ENCODE measurements at places on chromosomes 16 and 17.

- no peak for DNase-seq
Observed at GRCh38 chr16:86521236-86522197, 11.2 kb downstream of the FOXF1 start.

GRCh38 chr16:28893291-28893690 is 15.0 kb downstream of the ATP2A1 start:
- DNase-seq, result no peak

DNA sequence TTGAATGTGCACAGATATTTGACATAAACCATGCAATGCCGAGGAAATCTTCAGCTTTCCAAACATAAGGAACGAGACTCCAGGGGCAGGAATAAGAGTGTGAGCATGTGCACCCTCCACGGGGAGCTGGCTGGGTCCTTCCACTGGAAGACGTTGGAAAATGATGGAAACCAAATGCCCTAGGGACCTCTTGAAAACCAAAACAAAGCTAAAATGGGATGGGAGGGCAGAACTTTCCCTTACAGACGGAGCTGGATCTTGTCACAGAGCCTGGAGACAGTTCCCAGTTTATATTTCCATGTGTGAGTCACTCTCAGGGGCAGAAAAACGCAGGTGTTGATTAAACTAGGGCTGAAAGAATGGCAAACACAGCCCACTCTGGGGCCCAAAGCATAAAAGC is 34.4 kb upstream of the DNAH17 start:
- no peak for DNase-seq

GRCh38 chr17:68304706-68305105 is 13.4 kb downstream of the ARSG start:
- DNase-seq, result no peak

DNA sequence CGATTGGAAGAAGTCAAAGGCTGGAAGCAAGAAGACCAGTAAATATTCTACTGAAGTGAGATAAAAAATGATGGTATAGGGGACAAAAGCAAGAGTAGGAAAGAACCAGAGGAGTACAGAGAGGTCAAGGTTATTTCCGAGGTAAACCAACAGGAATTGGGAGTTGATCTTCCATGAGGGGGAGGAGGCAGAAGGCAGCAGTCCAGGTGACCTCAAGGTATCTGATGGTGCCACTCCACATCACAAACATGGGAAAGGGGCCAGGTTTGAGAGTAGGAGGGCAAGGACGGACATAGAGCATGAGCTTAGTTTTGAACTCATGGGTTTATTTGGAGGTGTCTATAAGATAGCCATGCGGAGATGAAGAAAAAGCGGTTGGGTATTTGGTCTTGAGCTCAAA is 79.4 kb upstream of the CDYL2 start:
- DNase-seq, result no peak

- DNase-seq, result no peak
Observed at GRCh38 chr16:30927789-30928378, 4.5 kb downstream of the FBXL19 start.

- DNase-seq, result no peak
Observed at GRCh38 chr16:29820730-29821642, 724 bp downstream of the MVP start.

DNA sequence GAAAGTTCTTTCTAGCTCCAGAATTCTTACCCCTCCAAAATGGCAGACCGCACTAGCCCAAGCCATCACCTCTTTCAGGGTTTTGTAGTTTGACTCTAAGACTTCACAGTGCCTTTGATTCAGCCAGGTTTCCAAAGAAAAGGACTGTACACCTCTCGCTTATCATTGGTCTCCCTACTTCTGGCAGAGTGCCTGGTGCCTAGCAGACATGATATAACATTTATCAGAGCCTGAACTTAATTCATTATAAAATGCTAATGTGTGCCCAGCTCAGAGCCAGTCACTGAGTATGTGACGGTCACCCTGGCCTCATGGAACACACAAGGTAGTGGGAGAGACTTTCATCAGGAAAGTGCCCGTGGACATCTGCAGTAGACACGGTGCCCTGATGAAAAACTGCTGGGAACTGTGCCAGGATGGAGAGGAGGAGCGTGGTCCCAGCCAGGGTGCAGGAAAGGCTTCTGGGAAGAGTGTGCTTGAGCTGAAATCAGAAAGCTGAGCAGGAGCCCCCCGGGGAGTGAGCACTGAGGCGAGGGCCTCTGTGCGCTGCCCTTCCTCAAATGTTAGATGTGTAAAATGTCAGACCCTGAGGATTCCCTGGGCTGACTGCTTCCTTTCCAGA is 34.3 kb upstream of the LGALS9 start:
- no peak for DNase-seq

GRCh38 chr16:57889960-57890751 is 80.8 kb downstream of the CNGB1 start:
- no peak for DNase-seq

DNA sequence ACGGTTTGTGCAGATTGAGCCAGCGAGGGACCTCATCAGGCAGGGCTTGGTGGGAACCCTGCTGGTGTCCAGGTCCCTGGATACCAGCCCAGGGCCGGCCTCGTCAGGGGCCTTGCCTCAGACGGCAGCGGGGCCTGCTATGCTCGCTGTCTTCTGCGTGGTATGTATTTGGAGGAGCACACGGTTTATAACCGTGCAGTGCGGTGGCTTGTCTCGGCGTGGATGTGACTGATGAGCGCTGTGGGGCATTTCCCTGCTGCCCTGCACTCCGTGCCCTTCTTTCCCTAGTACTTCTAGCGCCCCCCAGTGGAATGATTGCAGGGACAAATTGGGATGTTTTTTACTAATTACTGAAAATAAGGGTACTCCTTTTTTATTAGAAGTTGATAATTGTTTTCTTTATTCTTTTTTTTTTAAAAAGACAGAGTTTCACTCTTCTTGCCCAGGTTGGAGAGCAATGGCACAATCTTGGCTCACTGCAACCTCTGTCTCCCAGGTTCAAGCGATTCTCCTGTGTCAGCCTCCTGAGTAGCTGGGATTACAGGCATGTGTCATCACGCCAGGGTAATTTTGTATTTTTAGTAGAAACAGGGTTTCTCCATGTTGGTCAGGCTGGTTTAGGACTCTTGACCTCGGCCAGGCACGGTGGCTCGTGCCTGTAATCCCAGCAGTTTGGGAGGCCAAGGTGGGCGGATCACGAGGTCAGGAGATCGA is 15.3 kb downstream of the TBCD start:
- DNase-seq, result no peak

DNA sequence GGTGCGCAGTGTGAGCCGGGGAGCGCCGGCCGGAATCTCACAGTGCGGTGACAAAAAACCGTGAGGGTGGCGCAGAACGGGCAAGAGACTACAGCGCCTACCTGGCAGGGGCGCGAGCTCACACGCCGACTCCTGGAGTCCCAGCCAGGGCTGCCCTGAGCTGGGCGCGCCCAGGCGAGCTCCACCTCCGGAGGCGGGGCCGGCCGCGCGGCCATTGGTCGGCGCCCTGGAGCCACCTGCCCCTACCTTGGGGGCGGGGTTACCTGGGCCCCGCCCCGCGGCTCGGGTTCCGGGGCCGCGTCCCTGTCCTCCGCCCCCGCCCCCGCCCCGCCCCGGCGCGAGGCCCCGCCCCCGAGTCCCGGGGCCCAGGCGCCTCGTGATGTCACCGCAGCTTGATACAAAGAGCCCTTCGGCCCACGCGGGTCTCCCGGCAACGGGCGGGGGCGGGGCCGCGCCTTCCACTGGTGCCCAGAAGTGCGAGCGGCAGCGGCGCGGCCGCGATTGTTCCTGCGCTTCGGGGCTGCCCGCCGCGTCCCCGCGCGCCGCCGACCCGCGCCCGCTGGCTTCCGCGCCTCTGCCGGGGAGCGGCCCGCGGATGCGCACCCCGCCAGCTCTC is 96.3 kb downstream of the RAB11FIP4 start:
- peak; percentile 89 for DNase-seq

- DNase-seq, result no peak
Observed at GRCh38 chr17:1179112-1179817, 516 bp downstream of the ABR start.

DNA sequence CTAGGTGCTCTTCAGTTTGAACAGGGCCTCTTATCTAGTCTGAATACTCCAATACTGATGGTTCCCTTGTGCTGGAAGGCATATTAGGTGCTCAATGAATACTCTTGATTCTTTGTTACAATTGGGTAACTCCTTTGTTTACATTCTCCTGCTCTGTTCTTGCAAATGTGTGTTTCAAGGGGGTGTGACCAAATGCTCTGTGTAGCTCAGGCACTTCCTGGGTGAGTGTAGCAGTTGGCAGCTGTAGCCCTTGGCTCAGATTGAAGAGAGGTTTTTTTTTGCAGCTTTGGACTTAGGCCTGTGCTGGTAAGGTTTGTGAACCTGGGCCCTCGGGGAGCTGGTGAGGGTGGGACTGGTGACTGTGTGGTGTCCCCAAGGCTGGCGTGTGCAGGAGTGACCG is 20.2 kb downstream of the TBCD start:
- DNase-seq, result no peak

DNA sequence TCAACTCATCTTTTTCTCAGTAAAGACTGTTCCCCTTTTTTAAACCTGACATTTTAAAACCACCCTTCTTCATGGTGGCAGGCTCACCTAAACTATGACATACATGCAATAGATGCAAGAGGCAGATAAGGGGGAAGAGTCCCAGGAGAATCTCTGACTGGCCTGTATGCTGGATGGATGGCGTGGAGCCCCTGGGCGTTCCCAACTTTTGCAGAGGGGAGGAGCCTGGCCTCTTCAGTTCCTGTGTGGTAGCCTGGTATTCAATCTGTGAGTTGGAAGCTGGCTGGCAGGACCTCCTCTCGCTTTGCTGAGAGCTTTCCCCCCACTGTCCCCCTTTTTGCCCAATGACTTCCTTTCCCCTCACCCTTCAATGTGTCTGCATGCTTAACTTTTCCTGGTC is 217.6 kb upstream of the CA10 start:
- DNase-seq, result no peak

GRCh38 chr17:32489320-32490100 is 2.7 kb downstream of the CDK5R1 start:
- no peak for DNase-seq

- no peak for DNase-seq
Observed at GRCh38 chr16:10504404-10504885, 76.0 kb downstream of the EMP2 start.

DNA sequence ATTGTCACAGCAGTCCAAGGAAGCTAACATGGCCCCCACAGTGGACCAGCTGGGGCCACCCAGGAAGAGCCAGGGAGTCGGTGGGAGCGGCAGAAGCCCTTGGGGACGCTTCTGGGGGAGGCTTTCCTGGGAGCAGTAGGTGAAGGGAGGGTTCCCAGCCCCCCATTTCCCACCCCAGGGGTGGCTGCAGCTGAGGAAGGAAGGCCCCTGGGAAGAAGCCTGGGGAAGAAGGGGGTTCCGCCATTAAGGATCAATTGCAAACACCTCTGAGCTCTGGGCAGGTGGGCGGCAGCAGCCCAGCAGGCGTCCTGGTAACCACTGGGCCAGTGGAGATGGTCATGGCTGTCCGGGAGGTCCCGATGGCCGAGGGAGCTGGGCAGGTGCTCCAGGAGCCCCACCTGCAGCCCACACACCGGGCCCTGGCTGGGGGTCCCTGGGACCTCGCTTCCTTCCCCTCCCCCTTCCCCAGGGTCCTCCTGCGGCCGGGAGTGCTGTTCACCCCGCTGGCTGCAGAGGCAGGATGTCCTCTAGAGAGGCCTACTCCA is 592 bp upstream of the PERCC1 start:
- no peak for DNase-seq

- no peak for DNase-seq
Observed at GRCh38 chr17:59456923-59457615, 108.3 kb upstream of the DHX40 start.
